ENCODE measurements at places on chromosomes 2 and 18.

- DNase-seq = peak; percentile 39
These were observed 129.8 kb upstream of the RAB6C start for GRCh38 chr2:129849559-129850160.

DNA sequence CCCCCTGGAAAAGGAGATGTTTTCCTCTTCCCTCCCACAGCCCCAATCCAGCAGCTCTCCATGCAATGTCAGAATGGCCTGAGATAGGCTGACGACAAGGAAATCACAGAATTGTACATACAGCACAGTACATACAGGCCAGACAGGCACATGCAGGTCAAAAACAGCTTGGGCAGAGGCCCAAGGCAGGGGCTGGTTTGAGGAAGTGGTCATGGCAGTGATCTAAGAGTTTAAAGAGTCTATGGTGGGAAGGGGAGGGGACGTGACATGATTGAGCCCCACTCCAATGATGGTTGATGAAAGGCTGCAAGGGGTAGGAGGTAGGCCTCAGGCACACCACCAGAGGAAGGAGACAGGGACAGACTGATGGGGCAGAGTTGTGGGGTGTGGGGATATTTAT is 4.3 kb downstream of the DCTN1 start:
- no peak for DNase-seq

- no peak for DNase-seq
These were observed 39.0 kb upstream of the STRN start for GRCh38 chr2:37005118-37005868.

- no peak for DNase-seq
These were observed 113.7 kb downstream of the SPOPL start for GRCh38 chr2:138615257-138615656.

DNA sequence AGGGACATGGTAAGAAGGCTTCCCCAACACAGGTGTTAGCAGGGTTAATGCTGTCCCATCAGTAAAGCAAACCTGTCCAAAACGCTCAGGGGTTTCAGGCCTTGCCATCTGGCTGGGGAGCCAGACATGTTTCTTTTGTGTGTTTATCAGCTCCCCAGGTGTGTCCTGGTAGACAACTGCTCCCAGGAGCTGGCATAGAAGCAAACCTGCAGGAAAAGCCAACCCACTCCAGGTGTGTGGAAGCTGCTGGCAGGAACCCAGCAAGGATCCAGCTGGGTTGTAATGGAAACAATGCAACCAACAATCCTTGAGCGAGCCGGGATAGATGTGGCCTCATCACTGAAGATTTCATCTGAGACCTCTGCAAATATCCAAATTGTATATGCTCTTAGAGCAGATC is 123.1 kb downstream of the RAB3GAP1 start:
- no peak for DNase-seq

GRCh38 chr2:121539750-121540469 is 9.2 kb downstream of the RNU4ATAC start:
- no peak for DNase-seq

DNA sequence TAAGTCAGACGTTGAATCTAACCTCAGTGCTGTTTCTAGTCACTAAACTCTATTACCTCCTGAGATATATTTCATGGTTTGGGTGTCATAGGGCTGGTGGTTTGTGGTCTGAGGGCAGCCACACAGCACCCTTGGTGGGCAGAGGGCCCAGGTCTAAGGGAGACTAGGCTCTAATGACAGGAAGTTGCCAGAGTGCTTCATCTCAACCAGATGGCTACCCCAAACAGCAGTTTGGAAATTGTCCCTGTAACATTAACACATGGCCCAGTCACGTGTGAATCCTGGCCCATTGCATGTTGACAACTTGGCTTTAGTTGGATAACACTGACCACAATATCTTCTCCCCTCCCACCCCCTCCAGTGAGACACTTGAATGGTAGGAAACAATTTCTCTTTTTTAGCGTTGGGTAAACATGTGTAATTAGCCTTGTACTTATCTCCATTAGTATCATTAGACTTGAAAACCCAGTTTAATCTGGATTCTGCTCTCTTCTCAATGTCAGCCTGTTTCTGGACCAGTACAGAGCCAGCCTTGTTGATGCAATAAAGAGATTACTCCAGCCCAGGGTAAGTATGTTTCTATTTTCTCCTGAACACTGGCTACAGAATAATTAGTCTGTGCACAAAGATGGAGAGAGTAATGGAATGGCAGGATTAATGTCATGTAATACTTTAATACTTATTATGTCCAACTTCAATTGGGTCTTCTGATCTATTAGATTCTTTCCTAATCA is 187.8 kb upstream of the SIX3 start:
- DNase-seq = no peak

- DNase-seq = no peak
These were observed 36.4 kb upstream of the SLC14A1 start for GRCh38 chr18:45687621-45688020.

- no peak for DNase-seq
These were observed 1564.6 kb upstream of the NXPH2 start for GRCh38 chr2:140344838-140345237.

GRCh38 chr2:95350368-95350767 is 52.1 kb upstream of the FAHD2A start:
- DNase-seq = no peak

- DNase-seq = peak; percentile 60
These were observed 72.5 kb downstream of the RTTN start for GRCh38 chr18:70132999-70133398.

- DNase-seq = no peak
These were observed 96.2 kb downstream of the MAIP1 start for GRCh38 chr2:200051611-200051945.

DNA sequence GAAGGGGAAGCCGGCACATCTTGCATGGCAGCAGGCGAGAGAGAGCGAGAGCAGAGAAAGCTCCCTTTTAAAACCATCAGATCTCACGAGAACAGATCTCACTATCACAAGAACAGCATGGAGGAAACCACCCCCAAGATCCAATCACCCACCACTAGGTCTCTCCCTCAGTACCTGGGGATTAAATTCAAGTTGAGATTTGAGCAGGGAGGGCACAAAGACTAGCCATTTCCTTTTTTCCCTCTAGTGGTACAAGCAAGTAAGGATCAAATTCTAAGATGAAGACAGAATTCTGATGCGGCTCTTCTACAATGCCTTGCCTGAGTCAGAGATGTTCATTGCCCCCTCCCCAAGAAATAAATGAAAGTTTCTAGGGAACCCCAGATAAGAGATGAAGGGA is 45.6 kb upstream of the ANKRD44 start:
- DNase-seq = no peak

- no peak for DNase-seq
These were observed 77.0 kb downstream of the ARHGEF33 start for GRCh38 chr2:38966678-38967077.

- no peak for DNase-seq
These were observed 94.6 kb upstream of the CAVIN2 start for GRCh38 chr2:191941376-191941929.

DNA sequence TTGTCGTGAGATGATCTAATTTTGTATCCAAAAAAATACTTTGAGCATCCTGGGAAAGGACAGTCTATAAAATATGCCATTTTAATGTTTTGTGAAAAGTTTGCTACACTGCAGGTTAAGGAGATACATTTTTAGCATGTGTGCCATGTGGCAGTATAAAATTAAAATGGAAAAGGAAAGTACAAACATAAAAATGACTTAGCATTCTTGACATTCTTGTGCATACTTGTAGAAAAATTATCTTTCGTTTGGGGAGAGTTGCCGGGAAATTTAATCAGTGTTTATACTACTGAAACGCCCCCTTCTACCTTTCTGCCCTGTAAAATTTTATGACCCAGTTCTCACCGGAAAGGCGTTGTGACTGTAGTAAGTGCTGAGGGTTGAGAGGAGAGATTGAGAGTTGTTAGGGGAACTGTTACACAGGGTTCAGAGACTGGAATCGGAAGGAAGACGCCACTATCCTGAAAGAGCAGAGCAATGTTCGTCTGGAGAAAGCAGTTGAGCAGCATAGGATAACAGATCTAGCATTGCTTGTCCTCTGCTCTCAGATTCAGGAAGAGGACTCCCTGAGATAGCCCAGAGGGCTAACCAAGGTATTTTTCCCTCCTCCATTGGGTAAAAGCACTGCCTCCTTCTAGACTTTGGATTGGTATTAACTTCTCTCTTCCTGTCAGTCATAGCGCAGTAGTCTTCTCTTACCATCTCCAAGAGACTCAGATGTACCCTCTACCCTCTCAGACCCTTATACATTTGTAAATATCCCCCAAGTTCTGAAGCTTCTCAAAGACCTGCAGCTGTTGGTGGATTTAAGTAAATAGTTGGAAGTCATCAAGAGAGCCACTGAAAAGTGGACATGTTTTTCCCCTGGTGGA is 2.7 kb downstream of the CDH20 start:
- no peak for DNase-seq

- no peak for DNase-seq
These were observed 289.6 kb downstream of the SOCS6 start for GRCh38 chr18:70578480-70578879.

DNA sequence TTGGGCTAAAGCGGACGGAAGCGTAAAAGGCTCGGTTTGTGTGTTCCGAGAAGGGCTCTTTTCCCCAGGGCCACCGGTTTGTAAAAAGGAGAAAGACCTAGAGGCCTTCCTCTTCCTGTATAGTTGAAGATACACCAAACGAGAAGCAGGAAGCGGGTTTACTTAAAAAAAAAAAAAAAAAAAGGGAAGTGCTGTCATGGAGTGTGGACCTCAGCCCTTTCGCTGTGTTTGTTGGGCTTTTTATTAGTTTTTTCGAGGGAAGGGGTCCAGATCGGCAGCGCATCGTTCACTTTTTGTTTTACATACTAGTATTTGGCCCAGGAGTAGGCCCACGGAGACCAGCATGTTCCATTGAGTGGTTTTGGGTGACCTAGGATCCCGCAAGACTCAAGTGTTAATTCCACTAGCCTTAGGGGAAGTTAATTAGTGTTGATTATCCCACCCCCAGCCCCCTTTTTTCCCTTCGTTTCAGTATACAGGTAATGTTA is 676 bp downstream of the ACTR2 start:
- DNase-seq = no peak
